ENCODE measurements at places on chromosomes 5 and 9.
A peak's percentile ranks its signal among the peaks of the same experiment; 100 is the strongest.

DNA sequence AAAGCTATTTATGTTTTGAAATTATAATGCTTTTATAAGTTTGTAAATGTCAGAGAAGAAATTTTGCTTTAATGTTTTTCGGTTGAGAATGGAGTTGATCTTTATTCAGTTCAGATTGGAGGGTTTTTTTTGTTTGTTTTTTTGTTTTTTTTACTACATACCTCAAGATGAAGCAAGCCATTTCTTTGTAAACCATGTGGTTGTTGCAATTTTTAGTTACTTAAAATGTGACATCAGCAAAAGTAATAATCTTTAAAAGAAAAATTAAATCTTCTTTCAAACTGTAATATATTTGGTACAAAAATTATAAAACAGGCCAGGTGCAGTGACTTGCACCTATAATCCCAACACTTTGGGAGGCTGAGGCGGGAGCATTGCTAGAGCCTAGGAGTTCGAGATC is 102.6 kb downstream of the CDC42SE2 start:
- peak; percentile 24 for DNase-seq

DNA sequence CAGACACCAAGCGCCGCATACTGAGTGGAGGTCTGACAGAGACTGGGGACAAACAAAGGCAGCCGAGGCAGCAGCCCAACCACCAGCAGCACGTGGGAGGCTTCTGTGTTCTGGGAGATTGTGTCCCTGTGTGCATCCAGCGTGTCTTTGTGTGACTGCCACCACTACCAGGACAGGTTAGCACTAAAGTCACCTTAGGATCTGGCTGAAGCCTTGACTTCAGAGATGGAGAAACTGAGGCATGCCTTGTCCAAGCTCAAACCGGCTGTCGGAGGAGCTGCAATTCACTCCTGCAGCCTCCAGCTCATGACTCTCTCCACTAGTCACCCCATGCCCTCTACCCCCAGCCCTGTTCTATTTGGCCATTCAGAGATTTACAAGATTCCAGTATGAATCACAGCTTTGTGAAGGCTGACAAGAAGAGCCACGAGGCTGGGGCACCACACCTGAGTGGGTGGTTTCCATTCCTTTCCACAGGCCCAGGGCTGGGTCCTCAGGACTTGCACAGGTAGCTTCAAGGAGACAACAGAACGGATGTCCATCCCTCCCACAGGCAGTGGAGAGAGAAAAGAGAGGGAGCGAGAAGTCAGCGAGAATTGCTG is 69.3 kb downstream of the SHB start:
- DNase-seq = no peak

DNA sequence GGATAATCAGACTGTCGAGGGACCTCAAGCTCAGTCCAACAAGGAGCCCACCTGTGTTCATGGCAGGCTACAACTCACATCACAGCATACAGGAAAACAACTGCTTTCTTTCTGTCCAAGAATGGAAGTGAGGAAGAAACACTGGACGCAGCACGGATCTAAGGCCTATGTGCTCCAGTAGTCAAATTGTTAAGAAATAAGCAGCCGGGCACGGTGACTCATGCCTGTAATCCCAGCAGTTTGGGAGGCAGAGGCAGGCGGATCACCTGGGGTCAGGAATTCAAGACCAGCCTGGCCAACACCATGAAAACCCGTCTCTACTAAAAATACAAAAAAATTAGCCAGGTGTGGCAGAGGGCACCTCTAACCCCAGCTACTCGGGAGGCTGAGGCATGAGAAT is 427.8 kb downstream of the BNC2 start:
- peak; percentile 76 for DNase-seq

DNA sequence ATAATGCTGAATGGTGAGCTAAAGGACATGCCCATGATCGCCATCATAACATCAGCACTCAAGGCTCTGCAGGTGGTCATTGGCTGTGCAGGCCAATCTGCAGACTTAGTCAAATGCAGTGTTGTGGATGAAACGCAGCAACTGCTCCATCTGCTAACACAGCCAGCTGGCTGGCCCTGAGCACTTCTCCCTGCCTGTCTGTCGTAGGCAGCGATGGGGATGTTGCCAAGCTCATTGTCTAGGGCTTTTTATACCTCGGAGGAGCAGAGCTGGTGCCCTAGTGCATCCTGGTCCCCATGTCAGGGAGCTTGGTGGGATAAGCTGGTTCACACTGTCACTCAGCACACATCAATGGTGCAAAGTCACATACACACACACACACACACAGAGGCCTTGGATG is 189.4 kb downstream of the TENT4A start:
- DNase-seq = no peak

DNA sequence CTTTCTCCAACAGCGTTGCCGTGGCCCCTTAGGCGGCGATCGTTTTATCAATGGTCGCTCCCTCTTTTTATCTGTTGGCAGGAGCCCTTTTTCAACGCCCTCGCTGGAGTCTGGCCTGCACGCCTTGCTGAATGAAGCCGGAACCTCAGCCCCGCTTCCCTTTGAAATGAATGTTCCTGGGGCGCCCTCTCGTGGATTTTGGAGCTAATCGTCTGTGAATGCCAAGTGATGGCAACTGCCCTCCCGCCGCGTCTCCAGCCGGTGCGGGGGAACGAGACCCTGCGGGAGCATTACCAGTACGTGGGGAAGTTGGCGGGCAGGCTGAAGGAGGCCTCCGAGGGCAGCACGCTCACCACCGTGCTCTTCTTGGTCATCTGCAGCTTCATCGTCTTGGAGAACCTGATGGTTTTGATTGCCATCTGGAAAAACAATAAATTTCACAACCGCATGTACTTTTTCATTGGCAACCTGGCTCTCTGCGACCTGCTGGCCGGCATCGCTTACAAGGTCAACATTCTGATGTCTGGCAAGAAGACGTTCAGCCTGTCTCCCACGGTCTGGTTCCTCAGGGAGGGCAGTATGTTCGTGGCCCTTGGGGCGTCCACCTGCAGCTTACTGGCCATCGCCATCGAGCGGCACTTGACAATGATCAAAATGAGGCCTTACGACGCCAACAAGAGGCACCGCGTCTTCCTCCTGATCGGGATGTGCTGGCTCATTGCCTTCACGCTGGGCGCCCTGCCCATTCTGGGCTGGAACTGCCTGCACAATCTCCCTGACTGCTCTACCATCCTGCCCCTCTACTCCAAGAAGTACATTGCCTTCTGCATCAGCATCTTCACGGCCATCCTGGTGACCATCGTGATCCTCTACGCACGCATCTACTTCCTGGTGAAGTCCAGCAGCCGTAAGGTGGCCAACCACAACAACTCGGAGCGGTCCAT is 10.0 kb downstream of the S1PR3 start:
- peak; percentile 76 for DNase-seq

DNA sequence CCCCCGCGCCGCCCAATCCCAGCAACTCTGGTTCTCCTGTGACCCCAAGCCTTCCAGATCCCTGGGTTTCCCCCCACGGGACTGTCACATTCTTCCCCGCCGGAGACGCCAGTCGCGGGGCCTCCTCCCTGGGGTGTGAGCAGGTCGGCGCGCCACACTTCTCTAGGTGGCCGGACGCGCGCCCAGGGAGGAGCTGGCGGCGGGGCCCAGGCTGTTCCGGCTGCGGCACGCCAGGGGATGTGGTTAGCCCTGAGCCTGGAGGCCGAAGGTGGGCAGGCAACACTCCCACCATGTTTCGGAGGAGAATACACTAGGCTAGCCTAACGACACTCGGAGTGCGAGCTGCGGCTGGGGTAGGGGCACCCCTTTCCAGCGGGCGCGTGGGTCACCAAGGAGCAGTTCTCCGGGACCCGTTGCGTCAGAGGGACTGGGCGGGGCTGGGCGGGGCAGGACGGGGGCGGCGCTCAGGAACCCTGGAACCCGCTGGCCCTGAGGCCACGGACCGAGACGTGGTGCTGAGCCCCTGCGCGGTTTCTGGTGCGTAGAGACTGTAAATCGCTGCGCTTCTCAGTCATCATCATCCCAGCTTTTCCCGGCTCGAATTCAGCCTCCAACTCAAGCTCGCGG is at the start of gene SLC27A6:
TSS of gene SLC27A6 (plus strand) at position 478 of the 627 bp plus-strand sequence. CDS start 650 bp downstream, outside the sequence.
- DNase-seq = peak; percentile 13

GRCh38 chr5:157464519-157465171 is 4.6 kb downstream of the NIPAL4 start:
- DNase-seq = peak; percentile 90

- DNase-seq = no peak
Measured at GRCh38 chr9:128628471-128629048, 28.1 kb downstream of the DYNC2I2 start.

DNA sequence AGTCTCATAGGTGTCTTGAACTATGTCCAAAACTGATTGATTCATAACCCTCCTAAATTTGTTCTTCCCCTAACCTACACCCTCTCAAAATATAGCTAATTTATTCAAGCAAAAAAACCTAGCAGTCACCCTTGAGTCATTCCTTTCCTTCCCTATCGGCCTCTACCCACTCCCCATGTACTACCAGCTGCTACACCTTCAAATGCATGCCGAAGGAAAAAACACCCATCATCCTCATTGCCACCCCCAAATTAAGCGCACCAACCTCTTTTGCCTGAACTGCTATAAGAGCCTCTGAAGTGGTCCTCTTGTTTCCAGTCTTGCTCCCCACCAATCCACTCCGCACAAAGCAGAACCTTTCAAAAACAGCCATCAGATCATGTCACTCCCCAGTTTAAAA is 12.6 kb downstream of the LIFR start:
- DNase-seq = no peak

DNA sequence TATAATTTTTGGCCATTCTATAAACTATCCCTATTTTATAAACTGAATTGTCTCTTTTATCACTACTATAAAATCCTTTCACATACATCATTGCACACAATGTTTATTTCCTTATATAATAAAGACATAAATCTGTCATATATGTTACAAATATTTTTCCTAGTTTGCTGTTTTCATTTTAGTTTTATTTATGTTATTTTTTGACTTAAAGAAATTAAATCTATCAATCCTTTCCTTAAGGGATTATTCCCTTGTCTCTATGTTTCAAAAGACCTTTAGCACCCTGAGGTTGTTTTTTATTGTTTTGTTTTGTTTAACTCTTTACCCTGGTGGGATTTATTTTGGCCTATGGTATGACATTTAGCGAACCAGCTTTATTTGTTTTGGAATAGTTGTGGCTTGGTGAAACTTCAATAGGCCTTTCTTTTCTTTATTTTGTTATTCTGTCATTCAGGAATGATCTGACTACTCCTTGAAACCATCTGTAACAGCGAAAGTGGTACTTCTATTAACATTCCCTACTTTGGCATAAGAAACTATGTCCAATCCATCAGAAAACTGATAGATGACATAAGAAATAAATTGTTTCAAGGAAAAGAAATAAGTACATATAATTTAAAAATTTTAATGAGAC is 125.9 kb downstream of the CEP120 start:
- DNase-seq = no peak

- no peak for DNase-seq
Measured at GRCh38 chr5:132773601-132774355, 3.3 kb downstream of the SEPTIN8 start.

DNA sequence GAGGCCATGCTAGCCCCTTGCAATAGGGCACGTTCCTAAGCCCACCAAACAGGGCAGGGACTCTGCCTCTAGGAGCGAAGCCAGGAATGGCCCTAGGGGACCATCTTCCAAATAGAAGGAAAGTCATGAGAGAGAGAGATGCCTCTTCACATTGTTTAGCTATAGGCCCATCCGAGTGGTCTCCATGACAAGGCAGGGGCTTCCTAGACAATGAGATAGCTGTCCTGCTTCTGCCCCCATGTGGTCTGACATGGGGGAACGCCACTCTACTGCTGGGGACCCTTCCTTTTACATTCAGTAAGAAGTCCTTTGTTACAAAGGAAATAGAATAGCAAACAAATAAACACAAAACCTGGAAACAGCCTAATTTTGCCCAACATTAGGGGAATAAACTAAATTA is 17.9 kb upstream of the KIF4B start:
- DNase-seq = no peak

DNA sequence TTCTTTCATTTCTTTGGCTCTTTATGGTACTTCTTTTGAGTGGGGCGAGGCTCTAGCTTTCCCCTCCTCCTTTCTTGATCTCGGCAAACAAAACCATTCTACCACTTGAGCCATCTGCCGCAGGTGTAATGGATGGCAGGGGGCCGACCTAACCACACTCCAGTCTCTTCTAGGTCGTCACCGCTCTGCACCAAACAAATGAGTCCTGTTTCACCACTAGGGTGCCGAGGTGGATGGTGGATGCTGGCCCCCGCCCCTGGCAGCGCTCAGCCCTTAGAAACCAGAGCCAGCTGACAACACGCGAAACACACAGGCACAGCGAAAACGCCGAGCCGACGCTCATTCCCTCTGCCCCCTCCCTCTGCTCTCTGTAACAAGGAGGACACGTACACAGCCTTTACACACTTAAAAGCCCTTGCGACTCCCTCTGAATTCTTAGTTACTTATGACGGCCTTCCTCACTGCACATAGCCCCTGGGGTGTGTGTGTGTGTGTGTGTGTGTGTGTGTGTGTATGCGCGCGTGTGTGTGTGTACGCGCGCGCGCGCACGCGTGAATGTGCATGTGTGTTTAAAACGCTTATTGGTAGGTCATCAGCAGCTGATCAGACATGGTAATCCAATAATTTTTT is 199.4 kb downstream of the MEF2C start:
- peak; percentile 91 for DNase-seq

- no peak for DNase-seq
Measured at GRCh38 chr5:123441408-123441807, 18.2 kb upstream of the CEP120 start.

DNA sequence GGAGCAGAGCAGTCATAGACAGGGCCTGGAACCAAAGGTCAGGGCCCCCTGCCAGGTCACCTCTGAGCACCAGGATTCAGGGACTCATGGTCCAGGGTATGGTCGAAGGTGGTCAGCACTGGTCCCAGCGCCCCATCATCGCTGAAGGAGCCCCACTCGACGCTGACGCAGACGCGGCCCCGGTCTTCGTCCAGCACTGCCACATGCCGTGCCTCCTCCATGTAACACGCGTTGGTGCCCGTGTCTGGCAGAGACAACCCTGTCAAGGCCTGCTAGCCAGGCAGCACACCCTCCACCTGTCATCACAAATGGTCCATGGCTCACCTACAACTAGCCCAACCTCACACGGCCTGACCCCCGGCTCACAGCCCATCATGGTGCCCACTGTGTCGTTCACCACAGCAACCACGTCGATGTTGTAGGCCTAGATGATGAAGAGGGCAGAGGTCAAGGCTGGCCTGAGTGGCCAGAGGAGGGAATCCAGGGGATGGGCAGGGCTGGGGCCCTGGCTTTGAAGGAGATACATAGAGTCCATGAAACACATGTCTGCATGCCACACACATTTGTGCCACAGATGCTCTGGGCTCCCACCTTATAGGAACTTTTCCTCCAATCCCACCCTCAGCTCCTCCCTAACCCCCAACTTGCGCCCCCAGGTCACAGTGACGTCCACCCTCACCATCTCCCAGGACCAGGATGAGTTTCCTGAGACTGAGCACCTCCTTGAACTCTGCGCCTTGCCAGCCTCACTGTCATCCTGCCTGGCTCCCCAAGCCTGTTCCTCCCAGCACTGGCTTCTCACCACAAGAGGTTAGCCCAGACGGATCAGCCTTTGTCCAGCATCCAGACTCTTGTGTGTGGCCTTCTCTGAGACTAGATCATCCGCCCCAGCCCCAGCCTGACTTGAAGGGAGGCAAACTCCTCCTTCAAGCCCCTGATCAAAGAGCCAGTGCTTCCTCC is 9.5 kb downstream of the HK3 start:
- no peak for DNase-seq
